Mononuclear cell (primary cell): ENCODE measurements at places on chromosomes 7 and 10. TPM values are rescaled to one million over a fixed set of nuclear protein-coding genes. Genes with fewer than 3 reads are reported as not detected.

The AGR3 gene
- total RNA-seq: not detected

The WAPL gene
- total RNA-seq: 72.5 TPM

The PLCE1 gene
- not detected for total RNA-seq

The VPS37D gene
- 0.63 TPM for total RNA-seq

The UNCX gene
- total RNA-seq: not detected

The FGFR2 gene
- total RNA-seq: not detected

The CFTR gene
- not detected for total RNA-seq

The C7orf25 gene
- total RNA-seq: 2.0 TPM

The ANKRD30A gene
- not detected for total RNA-seq

The RAB19 gene
- 1.5 TPM for total RNA-seq

The DNAH11 gene
- total RNA-seq: under 0.01 TPM

The PPP1R17 gene
- not detected for total RNA-seq

The SKIDA1 gene
- total RNA-seq: not detected

The LIPF gene
- total RNA-seq: not detected

The AKR1C8 gene
- total RNA-seq: 0.42 TPM
